ENCODE measurements at places on chromosomes 4 and X. TPM values are rescaled to one million over a fixed set of nuclear protein-coding genes. Genes with fewer than 3 reads are reported as not detected.

The DCAF4L1 gene
- 0.12 TPM for total RNA-seq

The ZNF711 gene
- 30.1 TPM for total RNA-seq

The EOLA1 gene
- total RNA-seq, result 14.9 TPM

The TBC1D1 gene
- total RNA-seq, result 186 TPM

The COL4A6 gene
- total RNA-seq, result 14.2 TPM

The RHOXF2B gene
- not detected for total RNA-seq

The USP51 gene
- 7.6 TPM for total RNA-seq

The ABCB7 gene
- 34.4 TPM for total RNA-seq

The PF4V1 gene
- not detected for total RNA-seq

The SYTL4 gene
- 14.3 TPM for total RNA-seq

The ADH1A gene
- total RNA-seq, result 0.35 TPM

The SHISA3 gene
- total RNA-seq, result 60.1 TPM

The HDAC8 gene
- 40.5 TPM for total RNA-seq

The DCTD gene
- total RNA-seq, result 70.7 TPM

The CENPI gene
- total RNA-seq, result 8.9 TPM

The RTL9 gene
- 0.18 TPM for total RNA-seq

The SRPX gene
- total RNA-seq, result 22.0 TPM

The ADH1C gene
- 83.4 TPM for total RNA-seq

The FAM114A1 gene
- total RNA-seq, result 49.9 TPM

The STIM2 gene
- 17.0 TPM for total RNA-seq

The SLC25A31 gene
- 0.12 TPM for total RNA-seq

The MAGEB5 gene
- not detected for total RNA-seq

The NSD2 gene
- 51.4 TPM for total RNA-seq

The CETN2 gene
- total RNA-seq, result 26.3 TPM

The GSX2 gene
- total RNA-seq, result not detected

The SSX3 gene
- not detected for total RNA-seq

The PTPN13 gene
- 117 TPM for total RNA-seq

The BCORL1 gene
- total RNA-seq, result 11.6 TPM

The RASSF6 gene
- total RNA-seq, result 5.3 TPM
